ENCODE measurements at places on chromosomes 1 and 21.

DNA sequence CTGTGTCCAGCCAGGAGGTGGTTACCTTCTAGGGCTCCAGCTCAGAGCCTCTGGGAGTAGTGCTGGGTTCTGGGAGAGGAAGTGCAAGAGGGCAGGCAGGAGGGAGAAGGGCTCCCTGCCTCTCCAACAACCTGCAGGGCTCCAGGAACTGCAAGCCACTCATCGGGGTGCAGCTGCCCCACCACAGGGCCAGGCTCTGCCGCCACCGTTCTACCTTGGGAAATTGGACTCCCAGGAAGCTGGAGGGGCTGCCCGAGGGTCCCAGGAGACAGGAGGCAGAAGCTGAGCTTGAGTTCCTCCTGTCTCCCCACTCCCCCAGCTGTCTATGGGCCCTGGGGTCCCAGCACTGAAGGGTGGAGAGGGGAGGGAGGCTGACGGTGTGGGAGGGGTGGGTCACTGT lies 7.4 kb upstream of the PRDM16 start:
- no peak for DNase-seq

DNA sequence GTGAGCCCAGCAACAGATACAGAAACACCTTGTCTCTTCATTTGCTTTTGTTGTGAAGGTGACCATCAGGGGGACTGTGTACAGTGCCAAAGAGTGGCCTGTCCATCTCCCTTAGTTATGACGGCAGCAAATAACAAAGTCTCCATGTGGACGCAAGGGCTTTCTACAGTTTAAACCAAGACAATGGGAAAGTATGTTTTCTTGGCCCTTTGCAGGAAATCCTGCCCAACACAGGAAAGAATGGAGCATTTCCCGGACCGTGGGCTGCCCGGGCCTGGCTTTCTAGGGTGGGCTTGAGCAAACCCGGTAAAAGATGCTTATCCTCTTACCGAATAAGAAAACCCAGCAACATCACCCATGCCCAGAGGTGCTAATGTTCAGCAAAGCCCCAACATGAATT lies 87.3 kb downstream of the ZBTB18 start:
- no peak for DNase-seq

DNA sequence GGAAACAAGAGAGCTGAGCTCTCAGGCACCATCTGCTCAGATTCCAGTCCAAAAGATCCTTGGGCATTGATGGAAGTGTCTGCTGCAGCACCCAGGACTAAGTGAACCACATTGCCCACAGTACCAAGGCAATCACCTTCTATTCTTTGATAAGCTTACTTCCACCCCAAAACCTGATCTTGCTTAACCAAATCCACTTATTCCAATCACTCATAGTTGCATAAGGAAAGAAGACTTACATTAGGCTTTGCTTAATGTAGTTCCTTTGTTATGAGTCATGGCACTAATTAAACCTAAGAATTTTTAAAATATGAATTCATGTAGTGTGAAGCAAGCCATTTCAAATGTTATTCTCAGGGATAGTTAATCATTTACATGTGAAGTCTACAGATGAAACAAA lies 84.5 kb downstream of the UCHL5 start:
- no peak for DNase-seq

GRCh38 chr1:110752941-110753725 lies 78.4 kb upstream of the KCNA3 start:
- DNase-seq: no peak

- DNase-seq: peak; percentile 73
Observed at GRCh38 chr1:27517907-27518718, 28.1 kb upstream of the WASF2 start.

DNA sequence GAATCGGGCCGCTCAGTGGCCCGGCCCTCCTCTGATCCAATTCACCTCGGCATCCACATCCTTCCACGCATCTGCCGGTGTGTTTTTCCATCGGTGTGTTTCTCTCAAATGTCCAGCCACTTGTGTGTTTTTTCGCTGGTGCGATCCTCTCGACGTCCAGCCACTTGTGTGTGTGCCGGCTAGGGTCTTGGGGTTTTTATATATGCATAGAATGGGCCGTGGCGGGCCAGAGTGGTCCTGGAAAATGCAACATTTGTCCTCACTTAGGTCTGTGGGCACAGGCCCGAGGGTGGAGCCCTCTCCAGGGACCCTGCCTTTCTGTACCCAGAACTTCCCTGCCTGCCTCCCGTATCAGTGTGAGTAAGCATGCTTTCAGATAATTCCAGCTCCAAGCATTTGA lies 1106.4 kb downstream of the AMY1C start:
- DNase-seq: no peak

- DNase-seq: peak; percentile 11
Observed at GRCh38 chr1:63557365-63557987, 34.2 kb downstream of the EFCAB7 start.

- DNase-seq: no peak
Observed at GRCh38 chr1:232789651-232790050, 15.6 kb upstream of the MAP10 start.

GRCh38 chr1:231694075-231694431 lies 67.5 kb downstream of the DISC1 start:
- DNase-seq: no peak

- DNase-seq: no peak
Observed at GRCh38 chr1:18108299-18109057, 880 bp downstream of the IGSF21 start.

DNA sequence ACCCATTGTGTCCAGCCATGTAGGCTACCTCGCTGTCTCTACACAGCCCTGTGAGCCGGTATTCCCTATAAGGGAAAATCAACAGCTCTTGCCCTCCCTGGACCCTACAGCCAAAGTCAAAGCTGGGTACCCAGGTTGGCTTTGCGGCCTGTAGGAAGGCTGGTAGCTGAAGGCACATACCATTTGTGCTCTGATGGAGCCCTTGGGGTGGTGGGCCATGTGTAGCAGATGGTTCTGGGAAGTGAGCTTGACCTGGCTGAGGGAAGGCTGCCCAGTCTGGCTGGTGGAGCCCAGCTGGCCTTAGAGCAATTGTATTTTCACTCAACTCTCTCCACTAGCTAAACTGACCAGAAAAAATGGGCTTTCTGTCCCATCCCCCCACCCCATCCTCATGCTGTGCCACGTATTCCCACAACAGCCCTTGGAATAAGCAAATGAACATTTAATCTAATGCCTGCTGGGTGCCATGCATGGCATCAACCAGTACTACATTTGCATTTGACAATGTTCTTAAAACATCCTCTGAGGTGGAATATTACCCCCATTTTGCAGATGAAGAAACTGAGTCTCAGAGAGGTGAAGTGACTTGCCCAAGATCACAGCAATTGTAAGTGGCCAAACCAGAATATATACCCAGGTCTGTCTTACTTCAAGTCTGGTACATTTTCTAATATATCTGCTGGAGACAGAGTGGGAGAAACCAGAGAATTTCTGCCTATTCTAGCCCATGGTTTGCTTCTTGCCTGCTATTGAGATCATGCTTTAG lies 56.8 kb downstream of the NDUFS5 start:
- no peak for DNase-seq

GRCh38 chr1:14516974-14517840 lies 81.3 kb upstream of the KAZN start:
- DNase-seq: no peak

- DNase-seq: no peak
Observed at GRCh38 chr21:25186273-25186672, 421.0 kb downstream of the MRPL39 start.

- no peak for DNase-seq
Observed at GRCh38 chr1:901108-901859, 22.4 kb upstream of the SAMD11 start.

GRCh38 chr1:84429231-84429630 lies 30.9 kb downstream of the DNASE2B start:
- no peak for DNase-seq

DNA sequence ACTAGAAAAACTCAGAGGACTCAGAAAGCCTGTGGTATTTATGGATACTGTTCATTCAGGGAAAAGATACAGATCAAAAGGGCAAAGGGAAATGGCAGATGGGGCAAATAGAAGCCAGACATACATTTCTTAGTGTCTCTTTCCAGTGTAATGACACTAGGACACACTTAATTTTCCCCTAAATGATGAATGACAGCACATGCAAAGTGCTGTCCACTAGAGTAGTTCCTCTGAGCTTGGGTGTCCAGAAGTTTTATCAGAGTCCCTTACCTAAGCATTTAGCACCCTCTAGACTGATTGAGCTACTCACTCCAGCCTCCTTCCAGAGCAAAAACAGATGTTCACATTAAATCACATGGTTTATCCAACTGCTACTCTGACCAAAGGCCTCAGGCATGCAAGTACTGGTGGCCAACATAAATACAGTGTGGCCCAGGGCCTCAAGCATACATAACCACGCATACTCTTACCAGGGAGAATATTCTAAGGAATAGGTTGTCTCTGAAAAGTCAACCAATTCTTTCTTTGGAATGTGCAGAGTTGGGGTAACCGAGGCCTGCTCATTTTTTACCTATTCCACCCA lies 166.9 kb downstream of the NCAM2 start:
- DNase-seq: no peak

GRCh38 chr1:111052246-111052645 lies 87.6 kb downstream of the DRAM2 start:
- no peak for DNase-seq

GRCh38 chr1:31843506-31843905 lies 27.7 kb upstream of the SPOCD1 start:
- DNase-seq: no peak

DNA sequence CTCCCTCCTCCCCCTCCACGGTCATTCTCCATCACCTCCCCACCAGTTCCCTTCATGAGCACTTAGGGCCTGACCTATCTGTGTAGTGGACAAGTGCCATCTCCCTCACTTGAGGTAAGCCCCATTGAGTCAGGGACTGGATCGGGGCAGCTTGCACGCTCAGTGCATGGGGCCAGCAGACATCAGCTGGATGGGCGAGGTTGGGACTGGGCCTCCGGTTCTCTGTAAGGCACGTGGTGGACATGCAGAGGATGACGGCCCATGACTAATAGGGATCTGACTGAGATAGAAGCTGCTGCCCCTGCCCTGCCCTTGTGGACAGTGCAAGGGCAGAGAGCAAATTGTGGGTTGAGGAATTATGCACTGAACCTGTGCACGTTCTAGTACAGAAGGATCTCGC lies 120.4 kb upstream of the C1orf174 start:
- DNase-seq: no peak

DNA sequence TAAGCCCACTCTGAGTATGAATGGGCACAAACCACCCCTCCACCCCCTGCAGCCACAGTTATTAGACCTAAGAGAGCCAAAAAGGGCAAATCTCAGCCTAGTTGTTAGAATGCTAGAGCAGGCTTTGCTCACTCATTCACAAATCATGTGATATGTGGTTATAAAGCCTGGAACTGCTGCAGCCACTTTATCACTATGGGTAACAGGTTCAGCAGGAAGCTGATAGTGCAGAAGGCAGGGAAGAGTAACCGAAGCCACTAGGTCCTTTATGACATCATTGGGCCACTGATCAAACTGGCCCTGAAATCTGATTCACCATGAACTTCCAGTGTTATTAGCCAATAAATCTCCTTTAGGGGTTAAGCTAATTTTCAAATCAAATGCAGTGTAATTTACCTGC lies 134.7 kb downstream of the GRIK1 start:
- DNase-seq: no peak

DNA sequence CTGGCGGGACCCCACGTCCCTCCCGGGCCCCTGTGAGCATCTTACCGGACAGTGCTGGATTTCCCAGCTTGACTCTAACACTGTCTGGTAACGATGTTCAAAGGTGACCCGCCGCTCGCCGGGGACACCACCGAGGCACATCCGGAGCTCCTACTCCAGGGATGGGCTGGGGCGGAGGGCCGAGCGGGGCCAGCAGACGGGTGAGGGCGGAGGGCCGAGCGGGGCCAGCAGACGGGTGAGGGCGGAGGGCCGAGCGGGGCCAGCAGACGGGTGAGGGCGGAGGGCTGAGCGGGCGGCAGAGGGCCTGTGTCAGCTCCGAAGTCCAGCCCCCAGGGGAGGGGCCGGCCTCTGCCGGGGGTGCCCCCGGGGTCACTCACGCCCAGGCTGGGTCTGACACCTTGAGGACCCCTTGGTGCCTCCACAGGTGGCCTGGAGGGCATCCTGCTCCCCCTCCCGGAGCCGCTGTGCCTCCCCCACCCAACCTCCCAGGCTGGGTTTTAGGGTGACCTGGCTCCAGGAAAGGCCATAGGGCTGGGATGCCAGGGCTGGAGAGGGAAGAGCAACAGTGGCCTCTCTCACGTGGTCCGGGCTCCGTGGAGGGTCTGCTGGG lies 5.7 kb upstream of the TTLL10 start:
- DNase-seq: no peak

DNA sequence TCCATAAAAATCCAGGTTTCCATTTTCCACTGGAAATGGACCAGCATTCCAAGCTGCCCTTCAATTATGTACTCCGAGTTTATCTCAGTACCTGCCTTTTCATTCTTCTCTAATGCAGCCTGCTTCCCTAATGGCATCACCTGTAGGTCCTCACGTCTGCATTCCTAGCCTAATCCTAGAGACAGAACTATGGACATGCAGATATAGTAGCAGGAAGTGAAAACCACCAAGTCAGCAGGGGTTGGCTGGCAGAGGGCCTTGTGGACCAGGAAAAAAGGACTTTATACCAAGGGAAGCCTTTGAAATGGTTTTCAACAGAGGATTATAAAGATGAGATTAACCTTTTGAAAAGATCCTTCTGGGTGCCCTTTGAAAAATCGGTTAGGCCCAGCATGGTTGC lies 135.7 kb upstream of the L1TD1 start:
- no peak for DNase-seq

- DNase-seq: no peak
Observed at GRCh38 chr1:65830306-65830705, 37.6 kb downstream of the PDE4B start.

Data from K562 (cell line).